Endodermal cell (in vitro differentiated cells): ENCODE measurements at places on chromosomes 7 and 10. TPM values are rescaled to one million over a fixed set of nuclear protein-coding genes. Genes with fewer than 3 reads are reported as not detected.

GRCh38 chr10:50541317-50541716 lies 82.4 kb downstream of the SGMS1 start:
- no peak for DNase-seq

DNA sequence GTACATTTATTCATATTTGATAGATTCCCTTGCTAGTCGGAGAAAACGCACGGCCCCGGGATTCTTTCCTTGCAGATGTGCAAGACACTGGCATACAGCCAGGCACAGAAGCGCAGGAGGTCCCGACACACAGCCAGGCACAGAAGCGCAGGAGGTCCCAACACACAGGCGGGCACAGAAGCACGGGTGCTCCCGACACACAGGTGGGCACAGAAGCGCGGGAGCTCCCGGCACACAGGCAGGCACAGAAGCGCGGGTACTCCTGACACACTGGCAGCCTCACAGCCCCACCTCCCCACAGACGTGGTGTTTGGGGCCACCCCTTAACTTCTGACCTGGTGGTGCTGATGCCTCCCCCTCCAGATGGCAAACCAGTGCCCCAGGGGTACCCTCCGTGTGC lies 237.3 kb downstream of the ZMYND11 start:
- no peak for DNase-seq

GRCh38 chr10:7405637-7406036 lies 5.2 kb downstream of the SFMBT2 start:
- no peak for DNase-seq

- no peak for DNase-seq
Measured at GRCh38 chr7:106279425-106280197, 5.2 kb downstream of the NAMPT start.

Gene NPFFR1
- total RNA-seq: 0.02 TPM in 1 of 2 replicates, not detected in the other
